ENCODE measurements at places on chromosomes 4 and X.
A peak's percentile ranks its signal among the peaks of the same experiment; 100 is the strongest.

GRCh38 chrX:19863212-19863856, 24.1 kb downstream of the SH3KBP1 start:
- no peak for DNase-seq

- no peak for DNase-seq
These were observed 124.9 kb downstream of the STAG2 start for GRCh38 chrX:124086411-124086810.

- no peak for DNase-seq
These were observed 98.6 kb downstream of the MGST2 start for GRCh38 chr4:139764182-139764581.

DNA sequence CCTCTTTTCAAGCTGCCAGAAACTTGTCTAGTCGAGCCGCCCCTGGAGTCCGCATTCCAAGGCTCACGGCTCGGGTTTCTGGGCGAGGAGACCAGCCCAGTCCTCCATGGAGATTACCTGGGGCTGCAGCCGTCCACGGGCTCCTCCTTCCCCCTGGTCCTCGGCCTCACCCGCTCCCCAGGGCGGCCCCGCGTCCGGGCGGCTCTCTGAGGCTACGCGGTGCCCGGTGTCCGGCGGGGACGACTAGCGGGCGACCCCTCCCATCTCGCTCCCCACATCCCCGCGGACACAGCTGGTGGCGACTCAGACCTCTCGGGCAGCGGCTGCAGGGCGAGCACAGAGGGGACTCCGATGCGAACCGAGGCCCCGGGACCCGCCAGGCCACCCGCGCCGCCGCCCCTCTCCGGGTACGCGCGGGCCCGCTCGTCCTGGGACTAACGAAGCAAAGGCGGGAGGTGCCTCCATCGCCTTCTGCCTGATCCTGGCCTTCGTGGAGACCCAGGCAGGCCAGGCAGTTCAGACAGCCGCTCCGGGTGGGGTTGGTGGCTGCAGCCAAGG, 159.4 kb downstream of the TRAM1L1 start:
- DNase-seq = no peak

GRCh38 chr4:113969709-113970334, 9.6 kb downstream of the ARSJ start:
- no peak for DNase-seq

- no peak for DNase-seq
These were observed 30.2 kb downstream of the CLDN2 start for GRCh38 chrX:106950381-106950780.

GRCh38 chrX:46559062-46559461, 13.8 kb upstream of the ZNF674 start:
- no peak for DNase-seq

DNA sequence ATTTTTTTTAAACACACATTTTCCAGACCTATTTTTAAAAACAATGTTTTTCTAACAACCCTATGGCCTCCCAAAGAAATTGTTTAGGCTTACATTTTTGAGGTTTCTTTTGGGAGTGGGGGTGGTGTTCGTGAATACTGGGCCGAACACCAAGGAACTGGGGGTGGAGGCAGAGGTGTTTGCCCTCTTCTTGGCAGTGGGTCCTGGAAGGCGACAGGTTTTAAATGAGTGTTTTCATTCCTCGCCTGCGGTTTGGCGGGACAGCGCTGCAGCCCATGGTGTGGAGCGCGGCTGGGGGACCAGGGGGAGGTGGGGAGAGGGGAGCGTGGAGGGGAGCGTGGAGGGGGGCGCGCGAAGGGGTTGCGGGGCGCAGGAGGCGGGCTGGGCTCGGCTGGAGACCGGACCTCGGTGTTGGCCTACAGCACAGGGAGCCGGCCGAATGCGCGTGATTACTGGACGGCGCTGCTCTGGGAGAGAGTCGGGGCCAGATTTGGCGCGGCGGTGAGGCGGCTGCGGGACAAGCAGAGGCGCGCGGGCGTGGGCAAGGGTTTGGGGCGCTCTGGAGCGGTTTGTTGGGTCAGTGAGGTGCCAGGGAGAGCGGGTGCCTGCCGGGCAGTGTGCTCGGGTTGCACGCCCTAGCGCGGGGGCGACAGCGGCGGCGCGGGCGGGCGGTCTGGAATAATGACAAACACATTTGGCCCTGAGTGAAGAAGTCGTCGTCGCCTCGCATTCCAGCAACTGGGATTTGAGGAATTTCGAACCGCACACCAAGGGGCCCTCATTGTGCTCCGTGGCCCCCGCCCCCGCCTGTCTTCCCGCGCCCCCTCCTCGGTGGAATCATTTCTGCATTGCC, 764 bp downstream of the PDGFRA start:
- no peak for DNase-seq

GRCh38 chr4:172547724-172548123, 620.9 kb upstream of the GALNT7 start:
- DNase-seq = no peak

DNA sequence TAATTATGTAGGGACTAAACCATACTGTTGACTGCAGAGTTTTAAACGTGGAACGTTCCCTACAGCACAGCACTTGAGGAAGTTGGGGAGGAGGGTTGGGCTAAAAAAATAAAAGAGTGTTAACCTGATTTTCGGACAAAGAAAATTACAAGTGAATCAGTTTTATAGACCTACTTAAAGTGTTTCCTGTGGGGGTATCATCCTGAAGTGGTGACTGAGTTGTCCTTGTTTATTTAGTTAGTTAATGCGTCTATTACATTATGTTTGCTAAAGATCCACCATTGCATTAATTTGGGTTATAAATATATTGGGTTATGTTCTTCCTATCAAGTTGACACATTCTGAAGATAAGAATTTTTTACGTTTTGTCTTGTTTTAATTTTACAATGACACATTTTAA, 14.7 kb downstream of the UNC5C start:
- no peak for DNase-seq

GRCh38 chr4:101419336-101420135, 72.2 kb upstream of the PPP3CA start:
- DNase-seq = no peak

DNA sequence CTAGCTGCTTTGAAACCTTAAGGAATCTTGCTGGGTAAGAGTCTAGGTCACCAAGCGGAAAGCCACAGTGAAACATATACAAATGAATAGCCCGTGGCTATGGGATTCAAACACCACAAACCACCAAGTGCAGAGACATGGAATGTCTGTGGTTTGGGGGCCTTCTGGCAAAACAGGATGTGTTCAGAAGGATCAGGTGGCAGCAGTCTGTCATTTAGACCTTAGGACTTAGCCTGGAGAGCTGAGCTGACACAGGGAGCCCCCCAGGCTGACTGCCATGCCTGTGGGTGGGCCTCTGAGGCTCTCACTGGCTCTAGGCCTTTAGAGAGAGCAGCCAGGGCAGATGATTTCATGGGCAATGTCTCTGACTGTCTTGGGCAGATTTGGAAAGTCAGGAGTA, 225.6 kb downstream of the FBXW7 start:
- no peak for DNase-seq

GRCh38 chr4:80049402-80049801, 23.6 kb downstream of the ANTXR2 start:
- no peak for DNase-seq

- no peak for DNase-seq
These were observed 346.6 kb downstream of the CENPC start for GRCh38 chr4:67198727-67199126.

GRCh38 chr4:43234626-43235415, 342.3 kb downstream of the GRXCR1 start:
- DNase-seq = no peak

DNA sequence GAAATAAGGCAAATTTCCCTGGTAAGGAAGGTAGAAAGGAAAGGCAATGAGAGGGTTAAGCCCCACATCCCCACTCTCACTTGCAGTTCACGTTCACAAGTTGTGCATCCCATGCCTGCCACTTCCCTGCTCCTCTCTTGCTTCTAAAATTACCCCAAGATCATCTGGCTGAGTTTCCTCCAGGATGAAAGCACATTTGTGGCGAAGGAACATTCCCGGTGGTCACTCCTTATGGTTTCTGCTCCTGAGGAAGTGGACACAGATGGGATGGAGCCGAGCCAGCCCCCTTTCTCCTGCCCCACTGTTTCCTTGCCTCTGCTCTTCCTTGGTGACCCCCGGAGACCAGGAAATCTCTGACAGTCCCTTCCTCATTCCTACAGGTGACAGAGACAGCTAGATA, 37.5 kb downstream of the SPINK2 start:
- DNase-seq = no peak

DNA sequence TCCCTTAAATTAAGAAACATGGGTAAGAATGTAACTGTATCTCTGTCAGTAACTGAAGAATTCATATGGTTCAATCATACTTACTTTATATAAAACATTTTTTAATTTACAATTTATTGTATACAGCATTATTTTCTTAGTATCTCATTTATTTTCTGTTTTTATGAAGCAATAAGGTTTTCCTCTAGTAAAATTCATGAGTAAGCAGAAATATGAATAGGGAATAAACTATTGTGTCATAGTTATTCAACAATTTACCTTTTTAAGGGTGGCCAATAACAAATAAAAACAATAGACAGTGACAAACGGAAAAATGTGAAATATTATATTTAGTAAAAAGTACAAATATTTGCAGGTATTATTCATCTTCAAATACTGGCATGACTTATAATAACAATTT, 624.4 kb downstream of the TECRL start:
- no peak for DNase-seq

- no peak for DNase-seq
These were observed 10.7 kb downstream of the PLS3 start for GRCh38 chrX:115571712-115572111.

DNA sequence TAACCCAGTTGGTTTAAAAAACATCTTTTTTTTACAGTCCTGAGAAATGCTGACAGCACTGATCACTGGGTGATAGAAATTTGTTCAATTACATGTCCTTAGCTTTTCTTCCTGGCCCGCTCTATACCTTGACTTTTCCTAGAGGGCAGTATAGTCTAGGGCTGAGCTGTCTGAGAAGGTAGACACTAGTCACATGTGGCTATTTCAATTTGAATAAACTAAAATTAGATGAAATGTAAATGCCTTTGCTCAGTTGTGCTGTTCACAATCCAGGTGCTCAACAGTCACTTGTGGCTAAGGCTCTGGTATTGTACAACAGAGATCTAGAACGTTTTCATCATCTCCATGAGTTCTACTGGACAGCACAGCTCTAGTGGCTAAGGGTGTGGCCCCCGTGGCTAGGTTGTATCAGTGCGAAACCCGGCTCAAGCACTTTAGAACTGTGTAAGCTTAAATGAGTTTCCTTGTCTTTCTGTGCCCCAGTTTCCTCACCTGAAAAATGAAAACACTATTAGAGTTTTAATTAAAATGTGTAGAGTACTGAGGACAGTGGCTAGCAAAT, 111.6 kb upstream of the WDR17 start:
- DNase-seq = no peak

DNA sequence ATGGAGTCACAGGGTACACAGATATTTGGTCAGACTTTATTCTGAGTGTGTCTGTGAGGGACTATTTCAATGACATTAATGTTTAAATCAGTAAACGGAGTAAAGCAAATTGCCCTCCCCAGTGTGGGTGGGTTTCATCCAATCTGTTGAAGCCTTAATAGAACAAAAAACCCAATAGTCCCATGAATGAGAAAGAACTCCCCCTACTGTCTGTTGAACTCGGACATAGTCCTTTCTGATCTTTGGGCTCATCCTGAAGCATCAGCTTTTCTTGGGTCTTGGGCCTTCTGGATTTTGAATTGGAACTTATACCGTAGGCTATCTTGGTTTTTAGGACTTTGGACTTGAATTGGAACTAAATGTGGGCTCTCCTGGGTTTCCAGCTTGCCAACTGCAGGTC, 193.6 kb downstream of the COX7B2 start:
- no peak for DNase-seq

- DNase-seq = no peak
These were observed 67.7 kb downstream of the THOC2 start for GRCh38 chrX:123665197-123665596.

DNA sequence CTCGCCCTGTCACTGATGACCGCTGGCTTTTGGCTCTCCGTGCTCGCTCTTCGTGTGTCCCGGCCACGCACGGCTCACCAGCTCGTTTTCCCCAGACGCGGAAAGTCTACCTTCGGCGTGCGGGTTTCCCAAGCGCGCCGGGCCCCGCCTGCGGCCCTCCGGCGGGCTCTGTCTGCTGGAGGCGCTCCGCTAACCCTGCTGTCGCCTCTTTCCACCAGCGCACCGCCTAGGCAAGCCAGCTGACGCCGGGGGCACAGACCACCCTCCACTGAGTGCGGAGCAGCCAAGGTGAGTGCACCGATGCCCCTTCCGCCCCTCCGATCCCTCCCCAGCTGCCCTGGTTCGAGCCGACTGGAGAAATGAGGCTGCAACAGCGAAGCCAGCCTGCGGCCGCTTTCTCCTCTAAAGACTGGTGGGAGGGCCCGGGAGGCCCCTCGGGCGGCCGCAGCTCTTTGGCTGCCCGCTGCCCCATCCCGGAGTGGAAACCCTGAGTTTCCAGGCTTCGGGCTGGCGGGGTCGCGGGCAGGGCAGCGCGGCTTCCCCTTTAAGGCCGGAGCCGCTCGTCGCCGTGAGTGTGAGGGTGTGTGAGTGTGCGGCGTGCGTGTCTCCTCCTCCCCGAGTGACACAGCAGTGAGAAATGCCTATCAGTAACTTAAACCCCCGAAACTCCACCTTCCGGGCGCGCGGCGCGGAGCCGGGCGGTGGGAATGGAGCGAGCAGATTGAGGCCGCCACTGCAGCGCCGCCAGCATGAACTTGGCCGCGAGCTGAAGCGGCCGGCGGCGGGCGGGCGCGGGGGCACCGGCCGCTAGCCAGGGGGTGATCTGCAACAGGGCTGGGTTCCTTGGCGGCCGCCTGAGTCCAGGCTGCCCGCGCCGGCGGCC, at the start of gene MAMLD1:
Gene MAMLD1, plus strand, starts transcription at position 719 of the 883 bp plus-strand sequence. CDS start 82,200 bp downstream, outside the sequence.
- peak; percentile 35 for DNase-seq

- DNase-seq = no peak
These were observed 739.3 kb upstream of the FAM241A start for GRCh38 chr4:111405989-111406388.

GRCh38 chr4:24794480-24794879, 893 bp upstream of the SOD3 start:
- DNase-seq = no peak

DNA sequence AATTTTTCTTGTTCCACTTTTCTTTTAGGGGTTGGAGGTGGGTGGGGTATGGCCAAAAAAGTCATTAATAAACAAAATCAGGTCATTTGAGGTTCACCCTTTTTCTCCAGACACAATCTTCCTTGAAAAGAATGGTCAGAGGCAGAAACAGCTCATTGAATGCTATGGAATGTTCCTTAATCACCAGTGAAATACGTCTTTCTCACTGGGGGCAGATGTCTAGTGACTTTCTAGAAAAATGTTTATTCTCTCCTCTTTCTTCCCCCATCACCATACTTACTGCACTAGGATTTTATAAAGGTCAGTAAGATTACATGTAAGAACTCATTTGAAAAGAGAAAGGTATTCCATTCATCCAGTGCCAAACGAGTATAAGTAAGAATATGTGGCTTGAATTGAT, 44.5 kb downstream of the MGST2 start:
- DNase-seq = no peak

GRCh38 chr4:183823434-183823833, 81.7 kb upstream of the STOX2 start:
- DNase-seq = no peak

GRCh38 chr4:54662123-54662522, 4.4 kb downstream of the KIT start:
- DNase-seq = no peak

- no peak for DNase-seq
These were observed 7.6 kb downstream of the PRIMPOL start for GRCh38 chr4:184657144-184657543.

Measured in stimulated activated CD4-positive, alpha-beta T cell treated with anti-CD3 and anti-CD28 coated beads, Interleukin-1b, Interleukin-23, amount 100 ng/mL, for 1 hour (primary cell).